ENCODE measurements at places on chromosomes 1 and 21.

GRCh38 chr1:201633297-201633696, 94.4 kb downstream of the NAV1 start:
- H3K4me3 ChIP-seq: no peak overlapping the region
- peaks cover 2% of the 10 kb centered on the region for H3K27me3 ChIP-seq
- H3K27ac ChIP-seq: no peak overlapping the region
- H3K36me3 ChIP-seq: no peaks in the 10 kb centered on the region

GRCh38 chr1:231691618-231692259, 65.1 kb downstream of the DISC1 start:
- no peaks in the 10 kb centered on the region for H3K27me3 ChIP-seq
- no peaks in the 10 kb centered on the region for H3K4me1 ChIP-seq
- no peak overlapping the region for H3K4me3 ChIP-seq
- DNase-seq: no peak

DNA sequence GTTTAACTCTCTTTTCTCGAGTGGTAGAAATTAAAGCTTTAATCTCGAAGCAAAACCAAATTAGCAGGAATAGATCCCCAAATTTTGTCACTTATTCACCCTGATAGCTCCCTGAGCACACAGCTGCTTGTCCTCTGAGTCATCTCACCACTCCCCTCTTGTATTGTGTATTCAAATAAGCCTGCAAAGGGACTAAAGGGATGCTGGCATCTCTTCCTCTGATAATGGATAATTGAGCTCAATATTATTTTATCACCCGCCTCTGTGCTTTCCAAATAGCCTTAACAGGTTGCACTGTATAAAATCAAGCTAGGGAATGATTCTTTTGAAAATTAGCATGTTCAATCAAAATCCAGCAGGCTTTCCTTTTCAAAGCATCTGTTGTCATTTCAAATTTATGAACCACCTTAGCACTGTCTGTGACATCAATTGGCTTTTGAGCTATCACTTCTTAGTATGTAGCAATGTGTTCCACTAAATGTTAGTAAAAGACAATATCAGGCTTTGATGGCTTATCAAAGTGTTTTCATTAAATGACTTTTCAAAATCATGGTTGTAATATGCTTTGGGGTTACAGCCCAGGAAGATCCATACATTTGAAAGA, 561.6 kb downstream of the PLA2G4A start:
- no peaks in the 10 kb centered on the region for H3K27me3 ChIP-seq
- no peaks in the 10 kb centered on the region for H3K36me3 ChIP-seq
- DNase-seq: no peak
- H3K27ac ChIP-seq: no peak overlapping the region
- no peak overlapping the region for H3K4me3 ChIP-seq

DNA sequence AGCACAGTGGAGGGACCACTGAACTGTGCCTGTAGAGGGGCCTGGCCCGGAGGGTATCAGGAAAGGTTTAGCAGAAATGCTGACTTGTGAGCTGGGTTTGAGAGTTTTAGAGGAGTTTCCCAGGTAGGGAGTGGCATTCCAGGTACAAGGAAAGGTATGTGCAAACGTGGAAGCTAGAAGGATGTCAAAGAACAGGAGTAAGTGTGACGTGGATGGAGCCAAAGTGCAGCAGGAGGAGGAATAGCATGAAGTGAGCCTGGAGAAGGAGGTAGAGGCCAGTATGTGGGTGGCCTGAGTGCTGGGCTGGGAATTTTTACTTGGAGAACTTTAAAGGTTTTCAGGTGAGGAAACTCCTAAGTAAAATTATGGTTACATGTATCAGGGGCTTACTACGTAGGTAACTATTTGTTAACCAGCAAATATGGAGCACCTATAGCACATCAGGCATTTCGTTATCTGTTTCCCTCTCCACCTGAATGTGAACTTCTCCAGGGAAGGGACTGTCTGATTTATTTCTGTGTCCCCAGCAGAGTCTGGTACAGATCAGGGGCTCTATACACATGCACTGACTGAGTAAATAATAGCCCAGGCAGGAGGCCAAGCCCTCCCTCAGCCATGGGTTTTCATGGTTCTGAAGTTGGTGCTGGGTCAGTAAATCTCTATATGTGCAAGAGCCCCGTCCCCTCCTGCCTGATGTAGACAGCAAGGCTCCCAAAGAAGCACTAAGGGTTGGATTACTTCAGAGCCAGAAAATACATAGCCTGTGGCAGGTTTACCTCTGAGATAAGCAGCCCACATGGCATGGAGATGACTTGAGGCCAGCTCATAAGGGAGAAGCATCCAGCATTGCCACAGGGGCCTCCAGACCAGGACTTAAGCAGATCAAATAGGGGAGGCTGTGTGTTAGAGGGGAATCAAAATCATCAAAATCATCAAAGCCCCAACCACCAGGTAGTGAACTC, 43.4 kb downstream of the CDCP2 start:
- no peaks in the 10 kb centered on the region for H3K27me3 ChIP-seq
- H3K27ac ChIP-seq: no peak overlapping the region
- DNase-seq: no peak
- H3K36me3 ChIP-seq: no peaks in the 10 kb centered on the region

DNA sequence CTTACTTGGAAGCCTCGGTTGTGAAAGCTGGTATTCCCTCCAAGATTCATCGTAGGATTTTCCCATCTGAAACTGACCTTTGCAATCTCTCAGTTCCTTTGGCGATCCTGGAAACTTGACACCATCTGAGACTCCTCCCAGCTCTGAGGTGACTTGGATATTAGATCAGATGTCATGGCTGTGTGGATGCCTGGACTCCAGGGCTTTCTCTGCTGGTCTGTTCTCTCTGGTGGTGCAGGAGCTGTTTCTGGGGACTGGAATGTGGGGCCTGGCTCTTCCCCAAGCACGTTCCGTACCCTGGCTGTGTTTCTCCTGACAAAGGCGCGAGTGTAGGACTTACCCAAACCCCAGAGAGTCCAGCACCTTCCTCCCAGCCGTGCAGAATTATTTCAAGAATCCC, 252.2 kb downstream of the RPS6KC1 start:
- H3K36me3 ChIP-seq: no peaks in the 10 kb centered on the region
- no peak overlapping the region for H3K4me3 ChIP-seq
- no peaks in the 10 kb centered on the region for H3K27me3 ChIP-seq
- H3K27ac ChIP-seq: no peak overlapping the region
- no peaks in the 10 kb centered on the region for H3K4me1 ChIP-seq
- DNase-seq: no peak

DNA sequence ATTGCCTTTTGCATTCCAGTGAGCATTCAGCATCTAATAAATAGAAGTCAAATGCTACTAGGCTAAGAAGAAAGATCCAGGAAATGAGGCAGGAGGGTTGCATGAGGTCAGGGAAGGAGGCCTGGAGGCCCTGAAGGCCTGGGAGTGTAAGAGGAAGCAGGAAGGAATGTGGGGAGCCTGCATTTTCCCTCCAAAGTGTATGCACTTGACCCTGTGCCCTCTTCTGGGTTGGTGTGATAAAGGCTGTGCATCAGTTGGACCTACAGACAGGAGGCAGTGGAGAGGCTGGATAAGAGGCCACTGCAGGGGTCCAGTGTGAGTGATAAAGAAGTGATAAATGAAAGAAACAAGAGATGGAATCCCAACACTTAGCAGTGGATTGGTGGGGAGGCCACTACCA, 20.4 kb downstream of the KIAA1614 start:
- no peak overlapping the region for H3K4me3 ChIP-seq
- no peak overlapping the region for H3K27ac ChIP-seq
- H3K4me1 ChIP-seq: peaks cover 2% of the 10 kb centered on the region

- no peaks in the 10 kb centered on the region for H3K36me3 ChIP-seq
- DNase-seq: no peak
- H3K4me3 ChIP-seq: no peak overlapping the region
- H3K4me1 ChIP-seq: no peaks in the 10 kb centered on the region
- H3K27ac ChIP-seq: no peak overlapping the region
- no peaks in the 10 kb centered on the region for H3K27me3 ChIP-seq
Observed at GRCh38 chr1:7482772-7483495, 288.2 kb upstream of the VAMP3 start.

DNA sequence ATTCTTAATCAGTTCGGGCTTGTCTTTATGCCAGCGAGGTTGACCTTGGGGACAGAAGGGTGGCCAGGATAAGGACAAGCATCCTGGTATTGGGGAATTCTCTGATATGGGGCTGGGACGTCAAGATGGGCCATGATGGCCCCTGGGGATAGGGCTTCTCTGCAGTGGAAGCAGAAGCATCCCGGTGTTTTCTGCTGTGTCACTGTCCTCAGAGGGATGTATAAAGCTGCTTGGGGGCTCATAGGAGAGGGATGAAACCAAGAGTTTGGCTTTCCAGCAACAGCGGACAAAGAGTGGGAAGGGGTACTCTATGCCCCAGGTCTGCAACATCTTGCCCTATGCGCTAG, 1.4 kb upstream of the ATP1B1 start:
- DNase-seq: no peak
- peak overlapping the region; percentile 69 for H3K4me3 ChIP-seq
- no peak overlapping the region for H3K27ac ChIP-seq
- H3K36me3 ChIP-seq: no peaks in the 10 kb centered on the region
- peaks cover 26% of the 10 kb centered on the region for H3K4me1 ChIP-seq
- H3K27me3 ChIP-seq: peaks cover 24% of the 10 kb centered on the region

- peak overlapping the region; percentile 4 for H3K27ac ChIP-seq
- no peak for DNase-seq
- peaks cover 3% of the 10 kb centered on the region for H3K36me3 ChIP-seq
- no peak overlapping the region for H3K4me3 ChIP-seq
- peaks cover 20% of the 10 kb centered on the region for H3K4me1 ChIP-seq
- H3K27me3 ChIP-seq: no peaks in the 10 kb centered on the region
Observed at GRCh38 chr1:27561124-27561899, 42.6 kb downstream of the AHDC1 start.

DNA sequence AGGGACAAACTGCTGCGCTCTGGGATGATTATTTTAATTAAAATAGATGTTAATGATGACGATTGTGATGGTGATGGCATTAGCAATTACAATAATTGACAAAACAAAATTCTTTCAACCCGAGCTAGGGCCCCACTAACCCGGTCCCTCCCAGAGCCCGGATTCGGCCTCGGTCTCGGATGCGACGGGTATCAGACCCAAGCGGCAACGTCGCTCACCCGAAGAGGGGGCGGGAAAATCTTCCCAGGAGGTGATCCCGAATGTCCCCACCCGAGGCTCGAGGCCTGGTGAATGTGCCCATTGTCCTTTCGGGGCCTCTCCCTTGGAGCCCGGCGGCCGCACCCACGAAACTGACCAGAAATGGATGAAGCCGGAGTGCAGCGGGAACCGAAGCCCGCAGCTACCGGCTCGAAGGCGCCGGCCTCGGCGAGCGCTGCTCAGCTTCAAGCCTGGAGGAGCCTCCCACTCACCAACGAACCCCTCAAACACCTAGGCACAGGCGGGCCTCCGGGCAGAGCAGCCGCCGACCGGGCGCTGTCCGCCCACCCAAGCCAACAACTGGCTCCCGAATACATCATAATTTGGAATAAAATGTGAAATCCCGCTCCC, 1.2 kb downstream of the TAL1 start:
- no peak overlapping the region for H3K27ac ChIP-seq
- H3K36me3 ChIP-seq: peaks cover 3% of the 10 kb centered on the region
- peaks cover 91% of the 10 kb centered on the region for H3K27me3 ChIP-seq
- peaks cover 29% of the 10 kb centered on the region for H3K4me1 ChIP-seq

- peaks cover 28% of the 10 kb centered on the region for H3K4me1 ChIP-seq
- H3K36me3 ChIP-seq: peaks cover 7% of the 10 kb centered on the region
- H3K27me3 ChIP-seq: no peaks in the 10 kb centered on the region
- peak overlapping the region; percentile 14 for H3K27ac ChIP-seq
- H3K4me3 ChIP-seq: peak overlapping the region; percentile 96
- DNase-seq: no peak
Observed at GRCh38 chr1:25817840-25818501, 1.8 kb upstream of the MTFR1L start.

- no peak overlapping the region for H3K4me3 ChIP-seq
- DNase-seq: no peak
- no peaks in the 10 kb centered on the region for H3K4me1 ChIP-seq
- no peak overlapping the region for H3K27ac ChIP-seq
Observed at GRCh38 chr1:196309386-196309785, 298.9 kb downstream of the KCNT2 start.

DNA sequence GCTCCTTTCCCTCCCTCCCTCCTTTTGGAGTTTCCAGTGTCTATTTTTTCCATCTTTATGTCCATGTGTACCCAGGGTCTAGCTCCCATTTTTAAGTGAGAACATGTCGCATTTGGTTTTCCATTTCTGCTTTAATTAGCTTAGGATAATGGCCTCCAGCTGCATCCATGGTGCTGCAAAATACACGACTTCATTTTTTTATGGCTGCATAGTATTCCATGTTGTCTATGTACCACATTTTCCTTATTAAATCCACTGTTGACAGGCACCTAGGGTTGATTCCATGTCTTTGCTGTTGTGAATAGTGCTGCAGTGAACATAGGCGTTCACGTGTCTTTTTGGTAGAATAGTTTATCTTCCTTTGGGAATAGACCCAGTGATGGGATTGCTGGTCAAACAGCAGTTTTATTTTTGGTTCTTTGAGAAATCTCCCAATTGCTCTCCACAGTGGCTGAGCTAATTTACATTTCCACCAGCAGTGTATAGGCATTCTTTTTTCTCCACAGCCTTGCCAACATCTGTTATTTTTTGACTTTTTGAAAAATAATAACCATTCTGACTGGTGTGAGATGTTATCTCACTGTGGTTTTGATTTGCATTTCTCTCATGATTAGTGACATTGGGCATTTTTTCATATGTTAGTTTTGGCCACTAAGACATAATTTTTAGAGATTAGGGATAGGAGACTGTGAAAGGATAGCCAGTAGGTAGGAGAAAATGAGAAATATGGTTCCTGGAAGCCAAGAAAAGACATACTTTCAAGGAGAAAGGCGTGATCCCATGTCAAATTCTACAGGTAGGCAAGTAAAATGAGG, 50.4 kb downstream of the ADAMTS1 start:
- no peak overlapping the region for H3K4me3 ChIP-seq
- H3K4me1 ChIP-seq: no peaks in the 10 kb centered on the region
- no peaks in the 10 kb centered on the region for H3K36me3 ChIP-seq
- H3K27me3 ChIP-seq: no peaks in the 10 kb centered on the region

GRCh38 chr21:35525443-35525842, 476.3 kb upstream of the RUNX1 start:
- H3K27me3 ChIP-seq: no peaks in the 10 kb centered on the region
- H3K4me3 ChIP-seq: no peak overlapping the region
- peaks cover 46% of the 10 kb centered on the region for H3K4me1 ChIP-seq
- DNase-seq: peak; percentile 22
